ENCODE measurements at places on chromosomes 12 and 14.

- H3K4me1 ChIP-seq, result peaks cover 5% of the 10 kb centered on the region
- DNase-seq, result no peak
- H3K27me3 ChIP-seq, result no peaks in the 10 kb centered on the region
- no peak overlapping the region for H3K27ac ChIP-seq
- H3K36me3 ChIP-seq, result no peaks in the 10 kb centered on the region
- no peak overlapping the region for H3K4me3 ChIP-seq
Measured at GRCh38 chr12:111954969-111955368, 58.0 kb downstream of the TMEM116 start.

DNA sequence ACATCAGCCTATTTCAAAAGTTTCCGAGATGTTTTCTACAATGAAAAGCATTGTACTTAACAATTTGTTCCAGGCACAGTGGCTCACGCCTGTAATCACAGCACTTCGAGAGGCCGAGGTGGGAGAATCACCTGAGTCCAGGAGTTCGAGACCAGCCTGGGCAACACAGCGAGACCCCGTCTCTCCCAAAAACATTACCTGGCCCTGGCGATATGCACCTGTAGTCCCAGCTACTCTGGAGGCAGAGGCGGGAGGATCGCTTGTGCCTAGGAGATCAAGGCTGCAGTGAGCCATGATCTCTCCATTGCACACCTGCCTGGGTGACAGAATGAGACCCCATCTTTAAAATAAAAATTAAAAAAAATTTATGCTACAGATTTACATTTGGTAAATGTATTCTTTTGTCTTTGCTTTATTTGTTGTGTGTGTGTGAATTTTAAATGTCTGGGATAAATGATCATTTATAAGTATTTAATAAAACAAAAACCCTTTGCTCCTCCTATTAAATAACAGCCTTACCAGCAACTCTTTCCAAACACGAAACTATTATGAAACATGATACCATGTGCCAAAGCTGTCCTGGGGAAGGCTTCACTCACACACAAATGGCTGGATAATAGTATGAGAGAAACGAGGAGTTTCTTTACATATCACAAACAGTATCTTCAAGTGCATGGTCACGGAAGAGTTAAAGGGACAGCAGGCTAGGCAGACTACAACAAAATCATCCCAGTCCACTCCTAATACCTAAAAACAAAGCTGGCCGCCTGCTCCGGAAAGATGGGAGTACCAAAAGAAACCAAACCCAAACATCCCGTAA lies 1.1 kb downstream of the ATXN3 start:
- H3K4me3 ChIP-seq, result peak overlapping the region; percentile 99
- no peak for DNase-seq
- H3K27me3 ChIP-seq, result no peaks in the 10 kb centered on the region
- peaks cover 18% of the 10 kb centered on the region for H3K4me1 ChIP-seq

- H3K27ac ChIP-seq, result peak overlapping the region; percentile 63
- DNase-seq, result peak; percentile 28
- peaks cover 23% of the 10 kb centered on the region for H3K4me1 ChIP-seq
- H3K36me3 ChIP-seq, result no peaks in the 10 kb centered on the region
Measured at GRCh38 chr12:104494137-104494792, 37.5 kb downstream of the CHST11 start.

- H3K36me3 ChIP-seq, result peaks cover 4% of the 10 kb centered on the region
- no peaks in the 10 kb centered on the region for H3K27me3 ChIP-seq
- no peak overlapping the region for H3K27ac ChIP-seq
- no peaks in the 10 kb centered on the region for H3K4me1 ChIP-seq
Measured at GRCh38 chr14:87935886-87936285, 57.1 kb downstream of the GALC start.

GRCh38 chr12:50999093-50999492 lies 27.1 kb downstream of the SLC11A2 start:
- no peaks in the 10 kb centered on the region for H3K27me3 ChIP-seq
- peaks cover 40% of the 10 kb centered on the region for H3K36me3 ChIP-seq
- no peak overlapping the region for H3K4me3 ChIP-seq
- peaks cover 5% of the 10 kb centered on the region for H3K4me1 ChIP-seq
- H3K27ac ChIP-seq, result no peak overlapping the region

GRCh38 chr14:22185191-22185590 lies 403.8 kb downstream of the DAD1 start:
- no peaks in the 10 kb centered on the region for H3K36me3 ChIP-seq
- no peak overlapping the region for H3K4me3 ChIP-seq
- no peaks in the 10 kb centered on the region for H3K4me1 ChIP-seq
- DNase-seq, result no peak
- H3K27me3 ChIP-seq, result no peaks in the 10 kb centered on the region
- H3K27ac ChIP-seq, result no peak overlapping the region

DNA sequence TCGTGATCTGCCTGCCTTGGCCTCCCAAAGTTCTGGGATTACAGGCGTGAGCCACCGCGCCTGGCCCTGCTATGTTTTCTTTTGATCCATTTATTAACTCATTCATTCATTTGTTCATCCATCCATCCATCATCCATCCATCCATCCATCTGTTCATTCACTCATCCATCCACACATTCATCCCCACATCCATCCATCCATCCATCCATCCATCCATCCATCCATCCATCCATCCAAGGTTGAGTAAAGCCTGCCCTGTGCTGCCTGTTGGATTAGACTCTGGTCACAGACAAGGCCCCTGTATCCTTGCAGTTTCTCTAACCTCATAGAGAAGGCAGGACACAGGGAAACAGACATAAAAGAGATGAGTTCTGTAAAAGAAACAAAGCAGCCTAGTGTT lies 44.9 kb downstream of the DNAH10 start:
- no peak for DNase-seq
- no peak overlapping the region for H3K4me3 ChIP-seq
- H3K4me1 ChIP-seq, result no peaks in the 10 kb centered on the region
- H3K27me3 ChIP-seq, result no peaks in the 10 kb centered on the region

DNA sequence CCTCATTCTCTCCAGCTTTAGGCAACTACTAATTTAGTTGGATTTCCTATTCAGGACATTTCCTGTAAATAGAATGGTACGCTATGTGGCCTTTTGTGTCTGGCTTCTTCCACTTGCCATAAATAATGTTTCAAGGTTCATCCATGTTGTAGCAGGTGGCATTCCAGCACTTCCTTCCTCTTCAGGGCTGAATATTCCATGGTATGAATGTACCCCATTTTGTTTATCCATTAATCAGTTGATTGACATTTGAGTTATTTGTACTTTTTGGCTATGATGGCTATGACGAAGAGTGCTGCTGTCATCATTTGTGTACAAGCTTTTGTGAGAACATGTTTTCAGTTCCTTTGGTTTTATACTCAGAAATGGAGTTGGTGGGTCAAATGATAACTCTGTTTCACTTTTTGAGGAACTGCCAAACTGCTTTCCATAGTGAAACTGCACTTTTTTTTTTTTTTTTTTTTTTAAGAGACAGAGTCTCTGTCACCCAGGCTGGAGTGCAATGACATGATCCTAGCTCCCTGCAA lies 6.5 kb upstream of the CDK2AP1 start:
- H3K27me3 ChIP-seq, result no peaks in the 10 kb centered on the region
- H3K36me3 ChIP-seq, result no peaks in the 10 kb centered on the region
- H3K4me1 ChIP-seq, result no peaks in the 10 kb centered on the region
- DNase-seq, result no peak
- no peak overlapping the region for H3K4me3 ChIP-seq

- no peak for DNase-seq
- no peak overlapping the region for H3K4me3 ChIP-seq
- no peak overlapping the region for H3K27ac ChIP-seq
- H3K4me1 ChIP-seq, result no peaks in the 10 kb centered on the region
Measured at GRCh38 chr14:79254069-79254775, 957.1 kb downstream of the DIO2 start.

GRCh38 chr12:130805635-130806034 lies 33.4 kb downstream of the STX2 start:
- no peak overlapping the region for H3K27ac ChIP-seq
- peaks cover 41% of the 10 kb centered on the region for H3K36me3 ChIP-seq
- no peak for DNase-seq
- no peaks in the 10 kb centered on the region for H3K27me3 ChIP-seq
- H3K4me3 ChIP-seq, result no peak overlapping the region

DNA sequence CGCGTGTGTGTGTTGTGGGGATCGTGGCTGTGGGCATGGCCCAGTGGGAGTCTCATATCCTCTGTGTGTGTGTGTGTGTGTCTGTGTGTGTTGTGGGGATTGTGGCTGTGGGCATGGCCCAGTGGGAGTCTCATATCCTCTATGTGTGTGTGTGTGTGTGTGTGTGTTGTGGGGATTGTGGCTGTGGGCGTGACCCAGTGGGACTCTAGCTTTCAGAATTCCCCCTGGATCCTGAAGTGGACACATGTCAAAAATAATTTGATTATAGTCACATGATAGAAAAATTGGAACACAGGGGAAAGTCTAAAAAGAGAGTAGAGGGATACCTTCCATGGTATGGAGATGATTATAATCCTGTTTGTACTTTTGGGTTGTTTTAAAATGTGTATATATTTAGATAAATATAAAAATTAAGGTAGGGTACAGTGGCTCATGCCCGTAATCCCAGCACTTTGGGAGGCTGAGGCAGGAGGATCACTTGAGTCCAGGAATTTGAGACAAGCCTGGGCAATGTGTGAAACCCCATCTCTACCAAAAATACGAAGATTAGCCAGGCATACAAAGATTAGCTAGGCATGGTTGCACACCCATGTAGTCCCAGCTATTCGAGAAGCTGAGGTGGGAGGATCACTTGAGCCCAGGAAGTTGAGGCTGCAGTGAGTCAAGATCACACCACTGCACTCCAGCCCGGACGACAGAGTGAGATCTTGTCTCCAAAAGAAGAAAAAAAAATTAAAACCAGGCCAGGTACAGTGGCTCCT lies 11.0 kb downstream of the PAPLN start:
- no peaks in the 10 kb centered on the region for H3K36me3 ChIP-seq
- peaks cover 9% of the 10 kb centered on the region for H3K4me1 ChIP-seq
- H3K4me3 ChIP-seq, result no peak overlapping the region
- no peak for DNase-seq
- no peaks in the 10 kb centered on the region for H3K27me3 ChIP-seq

- no peak for DNase-seq
- no peaks in the 10 kb centered on the region for H3K4me1 ChIP-seq
- H3K27me3 ChIP-seq, result no peaks in the 10 kb centered on the region
- H3K27ac ChIP-seq, result no peak overlapping the region
- no peaks in the 10 kb centered on the region for H3K36me3 ChIP-seq
Measured at GRCh38 chr14:76882651-76883050, 56.4 kb downstream of the LRRC74A start.

DNA sequence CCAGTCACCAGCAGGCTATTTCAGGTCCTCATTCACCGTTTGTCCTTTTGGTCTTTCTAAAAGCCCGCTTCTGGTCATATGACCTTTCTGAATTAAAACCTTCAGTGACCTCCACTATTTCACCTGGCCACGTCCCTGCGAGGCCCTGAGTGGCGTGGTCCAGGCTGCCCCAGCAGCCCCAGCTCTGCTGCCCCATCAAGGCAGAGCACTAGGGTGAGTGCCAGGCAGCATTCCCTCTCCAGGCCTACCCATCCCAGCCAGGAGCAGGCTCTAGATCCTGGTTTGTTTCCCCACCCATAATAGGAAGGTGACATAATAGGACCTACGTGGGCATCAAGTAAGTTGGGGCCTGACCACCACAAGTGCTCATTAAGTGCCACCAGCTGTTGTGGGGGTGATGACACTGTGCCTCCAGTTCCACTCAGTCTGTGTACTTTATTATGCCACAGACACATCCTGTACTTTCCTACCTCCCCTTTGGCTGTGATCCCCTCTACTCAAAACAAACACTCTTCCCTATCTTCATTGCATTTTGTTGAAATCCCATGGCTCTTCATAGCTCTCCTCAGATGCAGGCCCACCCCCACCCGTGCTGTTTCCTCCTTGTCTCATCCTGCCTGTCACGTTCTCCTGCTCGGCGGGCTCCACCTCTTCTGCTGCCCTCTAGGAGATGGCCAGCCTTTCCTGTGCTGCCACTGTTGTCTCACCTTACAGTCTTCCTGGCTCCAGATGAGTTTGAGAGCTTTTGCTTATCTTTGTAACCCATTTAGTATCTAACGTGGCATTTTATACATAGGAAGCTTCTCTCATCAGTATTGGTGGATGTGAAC lies 21.4 kb downstream of the CKB start:
- DNase-seq, result no peak
- H3K4me1 ChIP-seq, result peaks cover 8% of the 10 kb centered on the region
- no peaks in the 10 kb centered on the region for H3K27me3 ChIP-seq
- no peak overlapping the region for H3K4me3 ChIP-seq
- peak overlapping the region; percentile 45 for H3K27ac ChIP-seq

DNA sequence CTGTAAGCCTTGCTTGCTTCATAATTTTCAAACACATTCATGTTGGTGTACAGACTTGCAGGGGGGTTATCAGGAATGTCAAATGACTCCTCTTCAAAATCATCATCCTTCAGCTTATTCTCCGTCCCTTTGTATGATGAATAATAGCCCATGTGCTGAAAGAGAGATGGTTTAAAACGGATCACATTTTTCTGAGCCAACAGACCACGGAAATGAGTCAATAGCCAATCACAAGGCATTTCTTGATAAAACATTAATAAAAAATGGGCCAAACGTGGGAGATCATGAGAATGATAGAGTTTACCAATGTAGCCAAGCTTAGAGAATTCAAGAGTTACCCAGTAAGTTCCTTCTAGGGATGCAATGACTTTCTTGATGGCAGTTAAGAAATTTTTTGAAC lies 105.5 kb downstream of the NTS start:
- no peaks in the 10 kb centered on the region for H3K4me1 ChIP-seq
- no peaks in the 10 kb centered on the region for H3K36me3 ChIP-seq
- no peak overlapping the region for H3K4me3 ChIP-seq
- H3K27me3 ChIP-seq, result no peaks in the 10 kb centered on the region
- DNase-seq, result no peak

DNA sequence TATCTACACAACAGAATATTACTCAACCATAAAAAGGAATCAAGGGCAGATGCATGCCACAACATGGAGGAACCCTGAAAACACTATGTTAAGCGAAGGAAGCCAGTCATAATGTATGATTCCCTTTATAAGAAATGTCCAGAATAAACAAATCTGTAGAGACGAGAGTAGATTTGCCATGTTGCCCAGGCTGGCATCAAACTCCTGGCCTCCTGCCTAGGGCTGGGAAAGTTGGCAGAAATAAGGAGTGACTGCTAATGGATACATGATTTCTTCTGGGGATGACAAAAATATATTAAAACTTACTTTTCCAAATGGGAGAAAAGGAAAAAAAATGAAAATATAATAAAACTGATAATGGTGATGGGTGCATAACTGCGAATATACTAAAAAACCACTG lies 10.9 kb downstream of the CLIP1 start:
- H3K27ac ChIP-seq, result peak overlapping the region; percentile 22
- no peak overlapping the region for H3K4me3 ChIP-seq
- peaks cover 29% of the 10 kb centered on the region for H3K4me1 ChIP-seq
- H3K36me3 ChIP-seq, result no peaks in the 10 kb centered on the region

Measured in thoracic aorta (tissue), 2 donors.